Bone marrow (tissue), 2 donors: ENCODE measurements at places on chromosomes 12 and 14.
A peak's percentile ranks its signal among the peaks of the same experiment; 100 is the strongest.

GRCh38 chr12:119201789-119202543 is 23.2 kb downstream of the HSPB8 start:
- no peak for DNase-seq

GRCh38 chr12:59763835-59764234 is 168.0 kb downstream of the SLC16A7 start:
- DNase-seq, result no peak

DNA sequence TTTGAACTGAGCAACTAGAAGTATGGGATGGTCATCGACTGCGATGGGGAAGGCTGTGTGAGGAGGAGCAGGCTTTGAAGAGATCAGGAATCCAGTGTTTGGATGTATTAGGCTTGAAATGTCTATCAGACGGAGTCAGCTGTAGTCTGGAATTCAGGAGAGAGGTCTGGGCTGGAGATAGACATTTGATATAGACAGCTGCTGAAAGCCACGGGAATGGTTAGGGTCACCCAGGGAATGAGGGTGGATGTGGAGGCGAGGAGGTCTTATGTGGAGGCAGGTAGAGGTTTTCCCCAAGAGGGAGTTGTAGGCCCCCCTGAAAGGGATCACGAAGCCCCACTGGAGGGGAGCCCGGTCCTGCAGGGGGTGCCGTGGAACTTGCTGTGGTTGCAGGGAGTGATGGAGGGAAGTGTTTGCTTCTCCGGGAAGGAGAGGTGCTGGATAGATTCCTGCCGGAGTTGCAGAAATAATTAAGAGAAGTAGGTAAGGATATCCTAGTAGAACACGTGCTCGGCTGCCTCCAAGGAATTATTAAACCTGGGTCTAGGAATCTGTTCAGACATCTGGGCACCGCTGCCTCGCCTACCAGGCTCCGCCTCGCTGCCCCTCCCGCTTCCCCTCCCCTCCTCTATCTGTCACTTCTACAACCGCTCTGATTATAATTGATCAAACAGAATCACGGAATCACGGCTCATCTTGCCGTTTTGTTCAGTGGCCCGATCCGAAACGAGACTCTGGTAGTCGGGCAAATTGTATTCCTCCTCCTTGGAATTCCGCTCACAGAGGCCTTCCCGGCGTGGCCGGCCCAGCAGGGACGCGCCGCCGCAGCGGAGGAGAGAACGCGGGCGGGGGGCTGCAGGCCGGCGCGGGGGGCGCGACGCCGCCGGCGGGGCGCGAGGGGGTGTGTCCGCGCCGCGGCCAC is 826 bp upstream of the CACNA1C start:
- no peak for DNase-seq

DNA sequence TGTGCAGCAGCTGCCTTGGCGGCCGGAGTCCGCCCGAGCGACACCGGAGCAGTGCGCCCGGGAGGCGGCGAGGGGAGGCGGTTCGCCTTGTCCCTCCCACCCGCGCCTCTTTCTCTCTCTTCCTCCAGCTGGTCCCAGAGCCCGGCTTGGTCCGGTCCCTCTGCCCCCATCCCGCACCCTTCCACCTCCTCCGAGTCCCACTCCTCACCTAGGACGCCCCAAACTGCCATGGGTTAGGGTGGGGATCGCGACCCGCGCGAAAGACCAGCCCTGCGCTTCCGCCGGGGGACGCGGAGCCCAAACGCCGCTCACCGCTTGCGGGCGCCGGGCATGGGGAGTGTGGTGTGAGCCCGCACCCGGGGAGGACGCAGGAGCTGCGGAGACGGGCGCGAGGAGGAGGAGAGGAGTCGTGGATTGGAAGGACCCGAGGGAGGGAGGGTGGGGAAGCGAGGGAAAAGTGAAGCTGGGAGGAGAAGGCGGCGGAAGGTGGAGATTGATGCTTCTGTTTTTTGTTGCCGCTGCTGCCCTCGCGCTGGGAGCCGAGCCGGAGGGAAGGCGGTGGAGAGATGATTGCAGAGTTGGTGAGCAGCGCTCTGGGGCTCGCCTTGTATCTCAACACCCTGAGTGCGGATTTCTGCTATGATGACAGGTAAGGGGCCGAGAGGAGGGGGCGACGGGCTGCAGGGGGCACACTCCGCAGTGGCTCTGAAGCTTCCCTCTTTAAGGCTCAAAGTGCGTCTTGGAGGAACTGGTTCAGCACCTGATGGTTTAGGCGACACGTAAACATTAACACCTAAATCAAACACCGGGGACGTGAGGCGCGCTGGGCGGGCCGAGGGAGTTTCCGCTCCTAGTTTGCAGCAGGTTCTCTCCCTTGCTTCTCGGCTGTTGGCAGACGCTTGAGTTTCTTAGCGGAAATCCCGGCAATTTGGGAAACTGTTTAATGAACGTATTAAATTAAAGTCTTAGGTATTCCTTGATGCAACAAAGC is 610 bp downstream of the TMTC2 start:
- DNase-seq, result no peak

GRCh38 chr12:57089271-57090245 is 644 bp downstream of the NAB2 start:
- peak; percentile 29 for DNase-seq

GRCh38 chr12:48525332-48525731 is at the start of gene OR8S1:
Gene OR8S1, plus strand, starts transcription at chr12:48525632. Its CDS starts 0 bp downstream, at chr12:48525632.
- no peak for DNase-seq

GRCh38 chr12:117000316-117000715 is 89.6 kb downstream of the FBXW8 start:
- no peak for DNase-seq

GRCh38 chr14:85093631-85094330 is 436.2 kb upstream of the FLRT2 start:
- DNase-seq, result no peak

DNA sequence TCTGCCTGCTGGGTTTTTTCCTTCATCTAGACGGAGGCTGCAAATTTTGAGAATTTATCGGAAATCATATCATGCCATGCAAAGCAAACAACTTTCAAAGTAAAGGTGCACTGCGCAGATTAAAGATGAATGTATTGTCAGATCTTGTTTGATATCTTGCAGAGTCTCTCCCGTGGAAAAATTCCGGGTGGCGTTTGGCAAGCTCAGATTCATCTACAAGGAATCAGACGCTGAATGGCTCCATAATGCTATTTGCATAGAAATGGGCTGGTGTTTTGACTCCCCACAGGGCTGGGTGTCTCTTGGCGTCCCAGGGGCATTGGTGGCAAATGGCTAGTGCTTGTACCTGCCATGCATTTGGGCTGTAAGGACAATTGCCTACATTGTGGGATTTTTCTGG is 274.0 kb downstream of the VRK1 start:
- no peak for DNase-seq

- peak; percentile 71 for DNase-seq
These were observed 3.0 kb upstream of the PLXNC1 start for GRCh38 chr12:94145191-94145983.

- no peak for DNase-seq
These were observed 18.0 kb upstream of the CTDSP2 start for GRCh38 chr12:57864442-57865083.

GRCh38 chr14:72094844-72095582 is 162.8 kb downstream of the RGS6 start:
- DNase-seq, result no peak

GRCh38 chr12:78928200-78929074 is 63.9 kb downstream of the SYT1 start:
- DNase-seq, result no peak

- DNase-seq, result no peak
These were observed 86.5 kb downstream of the LRIG3 start for GRCh38 chr12:58833853-58834252.

DNA sequence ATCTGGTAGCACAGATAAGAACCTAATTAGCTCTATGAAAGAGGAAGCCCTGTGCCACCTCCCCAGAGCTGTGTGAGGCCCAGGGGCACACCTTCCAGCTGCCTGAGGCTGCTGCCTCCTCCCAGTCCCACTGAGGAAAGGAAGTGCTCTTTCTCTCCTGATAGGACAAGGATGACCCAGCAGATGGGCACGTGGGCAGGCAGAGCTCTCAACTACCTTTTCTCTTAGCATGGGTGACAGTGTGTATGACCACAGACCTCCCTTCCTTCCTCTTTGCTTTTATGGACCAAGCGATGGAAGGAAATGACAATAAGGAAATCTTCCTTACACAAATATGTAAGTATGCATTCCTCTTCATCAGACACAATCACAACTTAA is 127.6 kb upstream of the AMIGO2 start:
- no peak for DNase-seq

DNA sequence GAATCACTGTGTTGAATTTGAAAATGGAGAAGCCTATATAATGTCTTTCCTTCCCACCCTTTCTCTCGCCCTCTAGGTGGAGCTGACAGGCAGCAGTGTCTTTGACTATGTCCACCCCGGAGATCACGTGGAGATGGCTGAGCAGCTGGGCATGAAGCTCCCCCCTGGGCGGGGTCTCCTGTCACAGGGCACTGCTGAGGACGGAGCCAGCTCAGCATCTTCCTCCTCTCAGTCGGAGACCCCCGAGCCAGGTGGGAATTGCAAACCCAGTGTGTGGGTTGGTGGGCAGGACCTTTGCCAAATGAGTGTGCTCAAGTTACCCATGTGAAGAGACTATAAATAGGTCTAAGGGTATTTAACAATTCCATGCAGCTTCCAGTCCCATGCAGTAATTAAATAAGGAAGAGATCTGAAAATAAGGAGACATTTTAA is 274.7 kb downstream of the EGLN3 start:
- no peak for DNase-seq

- no peak for DNase-seq
These were observed 130.6 kb upstream of the MYF6 start for GRCh38 chr12:80576641-80577418.

GRCh38 chr12:34395056-34396005 is 373.0 kb downstream of the ALG10 start:
- DNase-seq, result no peak

- no peak for DNase-seq
These were observed 78.5 kb upstream of the GPR68 start for GRCh38 chr14:91323031-91323430.

- DNase-seq, result no peak
These were observed 37.5 kb downstream of the TMEM260 start for GRCh38 chr14:56617084-56617483.

DNA sequence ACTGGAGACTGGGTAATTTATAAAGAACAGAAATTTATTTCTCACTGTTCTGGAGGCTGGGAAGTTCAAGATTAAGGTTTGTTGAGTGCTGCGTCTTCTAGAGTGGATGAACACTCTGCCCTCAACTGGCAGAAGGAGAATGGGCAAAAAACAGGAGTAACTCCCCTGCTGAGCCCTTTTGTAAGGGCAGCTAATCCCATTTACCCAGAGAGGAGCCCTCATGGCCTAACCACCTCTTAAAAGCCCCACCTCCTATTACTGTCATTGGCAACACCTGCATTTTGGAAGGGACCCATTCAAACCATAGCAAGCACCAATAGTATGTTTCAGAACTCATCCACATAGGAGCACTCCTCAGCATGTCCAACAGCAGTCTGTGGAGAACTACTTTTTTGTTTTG is 47.4 kb downstream of the BORCS5 start:
- no peak for DNase-seq

DNA sequence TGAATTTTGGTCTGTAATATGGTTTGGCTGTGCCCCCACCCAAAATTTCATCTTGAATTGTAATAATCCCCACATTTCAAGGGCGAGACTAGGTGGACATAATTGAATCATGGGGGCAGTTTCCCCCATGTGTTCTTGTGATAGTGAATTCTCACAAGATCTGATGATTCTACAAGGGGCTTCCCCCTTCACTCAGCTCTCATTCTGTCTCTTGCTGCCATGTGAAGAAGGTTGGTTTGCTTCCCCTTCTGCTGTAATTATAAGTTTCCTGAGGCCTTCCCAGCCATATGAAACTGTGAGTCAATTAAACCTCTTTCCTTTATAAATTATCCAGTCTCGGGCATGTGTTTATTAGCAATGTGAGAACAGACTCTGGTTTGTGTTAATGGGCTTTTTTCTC is 5.9 kb downstream of the LRRC9 start:
- DNase-seq, result no peak

GRCh38 chr14:20683125-20683890 is 1.1 kb upstream of the RNASE4 start:
- DNase-seq, result peak; percentile 56

DNA sequence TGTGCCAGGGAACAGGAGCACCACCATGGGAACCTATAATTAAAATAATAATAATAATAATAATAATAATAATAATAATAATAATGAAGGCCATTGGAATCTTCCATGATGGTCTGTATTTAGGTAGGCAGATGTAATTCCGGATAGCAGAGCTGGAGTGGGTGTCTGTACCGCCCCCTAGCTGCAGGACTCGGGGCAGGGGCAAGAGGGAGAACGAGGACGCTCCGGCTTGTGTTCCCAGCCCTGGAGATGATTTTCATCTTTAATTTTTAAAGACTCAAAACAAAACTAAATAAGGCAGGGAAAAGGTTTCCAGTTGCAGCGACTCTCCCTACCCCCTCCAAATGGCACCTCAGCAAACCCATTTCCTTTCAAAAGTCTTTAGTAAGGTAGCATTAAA is 501.1 kb downstream of the VRK1 start:
- DNase-seq, result no peak

GRCh38 chr12:30888241-30888640 is 38.3 kb upstream of the TSPAN11 start:
- DNase-seq, result no peak

DNA sequence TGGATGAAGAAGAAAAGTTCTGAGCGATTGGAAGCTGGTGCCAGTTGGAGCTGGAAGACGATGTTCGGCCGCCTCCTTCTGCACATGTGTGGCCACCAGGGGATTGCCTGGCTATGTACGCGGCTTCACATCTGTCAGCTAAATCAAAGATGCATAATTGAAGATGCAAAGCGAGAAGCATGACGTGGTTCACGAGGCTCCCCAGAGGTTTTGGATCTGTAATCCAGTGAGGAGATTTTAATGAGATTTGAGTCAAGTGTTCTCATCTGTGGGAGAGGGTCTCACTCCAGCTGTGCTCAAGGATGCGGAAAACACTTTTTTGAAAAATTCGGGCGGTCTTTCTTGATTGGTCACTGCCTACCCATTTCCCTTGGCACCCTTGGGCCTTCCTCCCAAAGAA is 94.6 kb downstream of the PAX9 start:
- no peak for DNase-seq
